ENCODE measurements at places on chromosomes 6 and 20.
A peak's percentile ranks its signal among the peaks of the same experiment; 100 is the strongest.

DNA sequence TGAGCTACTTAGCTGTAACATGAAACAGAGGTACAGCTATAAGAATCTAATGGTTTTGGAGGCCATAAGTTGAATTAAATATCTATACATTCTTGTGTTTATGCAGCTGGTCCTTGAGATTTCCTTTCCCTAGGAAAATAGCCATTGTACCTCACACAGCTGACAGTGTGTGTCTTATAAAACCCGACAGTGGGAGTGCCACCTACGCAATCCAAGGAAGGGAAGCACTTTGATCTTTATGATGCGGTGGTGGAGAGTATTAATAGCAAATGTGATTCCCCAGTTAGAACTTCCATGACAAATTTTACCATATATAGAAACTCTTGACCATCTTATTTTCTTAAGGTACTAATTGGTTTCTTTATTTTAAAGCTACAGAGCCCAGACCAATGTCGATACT, 149.5 kb downstream of the TMEM200A start:
- DNase-seq, result no peak

GRCh38 chr6:170167657-170168159, 123.2 kb downstream of the DLL1 start:
- DNase-seq, result no peak

DNA sequence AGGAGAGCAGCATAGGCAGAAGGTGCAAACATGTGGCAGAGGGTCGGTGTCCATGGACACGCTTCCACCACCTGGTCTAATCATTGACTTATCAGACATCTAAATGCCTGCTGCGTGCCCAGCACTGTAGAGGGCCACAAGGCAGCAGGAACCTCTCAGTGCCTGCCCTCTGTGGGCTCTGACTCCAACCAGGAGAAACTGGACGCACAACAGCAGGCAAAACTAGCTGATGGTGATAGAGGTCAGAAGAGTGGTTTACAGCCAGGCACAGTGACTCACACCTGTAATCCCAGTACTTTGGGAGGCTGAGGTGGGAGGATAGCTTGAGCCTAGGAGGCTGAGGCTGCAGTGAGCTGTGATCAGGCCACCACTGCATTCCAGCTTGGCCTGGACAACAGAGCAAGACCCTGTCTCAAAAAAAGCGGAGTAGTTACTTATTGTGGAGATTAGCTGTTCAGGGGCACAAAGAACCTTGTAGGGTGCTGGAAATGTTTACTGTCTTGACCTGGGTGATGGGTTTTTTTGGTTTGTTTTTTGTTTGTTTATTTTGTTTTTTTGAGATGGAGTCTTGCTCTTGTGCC, 46.5 kb downstream of the PPARD start:
- DNase-seq, result no peak

DNA sequence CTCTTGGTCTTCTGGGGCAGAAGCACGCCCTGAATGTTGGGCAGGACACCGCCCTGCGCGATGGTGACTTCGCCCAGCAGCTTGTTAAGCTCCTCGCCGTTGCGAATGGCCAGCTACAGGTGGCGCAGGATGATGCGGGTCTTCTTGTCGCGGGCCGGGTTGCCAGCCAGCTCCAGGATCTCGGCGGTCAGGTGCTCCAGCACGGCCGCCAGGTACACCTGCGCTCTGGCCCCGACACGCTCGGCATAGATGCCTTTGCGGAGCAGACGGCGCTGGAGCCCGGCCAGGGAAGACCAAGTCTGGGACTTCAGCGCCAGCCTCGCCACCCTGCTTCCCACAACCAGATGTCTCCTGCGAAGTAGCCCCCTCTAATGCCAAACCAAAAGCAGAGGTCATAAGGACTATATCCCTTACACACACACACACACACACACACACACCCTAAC, 8.0 kb upstream of the SLC17A3 start:
- peak; percentile 57 for DNase-seq

GRCh38 chr20:40986774-40987173, 41.8 kb upstream of the TOP1 start:
- no peak for DNase-seq

- DNase-seq, result no peak
These were observed 480.7 kb downstream of the RFPL4B start for GRCh38 chr6:112827793-112828192.

- no peak for DNase-seq
These were observed 199.1 kb downstream of the CENPW start for GRCh38 chr6:126539022-126539421.

DNA sequence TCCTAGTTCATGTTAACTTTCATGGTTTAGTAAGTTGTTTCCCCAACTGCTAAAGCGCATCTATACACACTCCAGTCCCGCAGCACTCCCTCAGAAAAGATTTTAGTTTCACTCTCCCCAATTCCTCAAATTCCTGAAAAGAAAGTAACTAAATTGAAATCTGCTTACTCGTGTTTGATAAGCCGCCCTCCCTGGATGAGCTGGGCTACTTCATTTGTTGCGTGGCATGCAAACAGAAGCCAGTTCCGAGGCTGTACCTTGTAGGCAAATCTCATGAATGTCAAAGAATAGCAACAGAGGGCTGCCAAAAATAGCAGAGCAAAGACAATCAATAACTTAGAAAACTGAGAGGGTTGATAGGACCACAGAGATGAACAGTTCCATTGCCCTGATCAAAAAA, 16.9 kb downstream of the MPC1 start:
- DNase-seq, result no peak

DNA sequence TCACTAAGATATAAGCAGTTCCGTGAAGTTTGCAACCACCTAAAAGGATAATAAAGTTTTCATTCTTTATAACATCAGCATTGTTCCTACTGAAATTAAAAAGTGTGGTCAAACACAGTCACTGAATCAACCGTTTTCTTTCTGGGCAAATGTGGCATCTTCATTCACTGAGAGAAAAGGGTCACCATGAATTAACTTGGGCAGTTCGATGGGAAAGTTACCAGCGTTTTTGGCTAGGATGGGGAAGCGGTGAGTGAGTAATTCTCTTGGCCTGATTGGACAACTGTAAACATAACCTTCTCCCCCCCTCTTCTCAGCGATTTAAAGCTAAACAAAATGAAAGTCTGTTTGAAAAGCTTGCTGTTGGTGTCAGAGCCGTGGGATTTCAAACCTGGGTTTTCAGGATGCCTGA, 181.8 kb downstream of the SASH1 start:
- no peak for DNase-seq

- peak; percentile 22 for DNase-seq
These were observed 651 bp upstream of the TAPBP start for GRCh38 chr6:33314515-33314942.

- peak; percentile 79 for DNase-seq
These were observed 11.5 kb upstream of the CDKN1A start for GRCh38 chr6:36666826-36667591.

DNA sequence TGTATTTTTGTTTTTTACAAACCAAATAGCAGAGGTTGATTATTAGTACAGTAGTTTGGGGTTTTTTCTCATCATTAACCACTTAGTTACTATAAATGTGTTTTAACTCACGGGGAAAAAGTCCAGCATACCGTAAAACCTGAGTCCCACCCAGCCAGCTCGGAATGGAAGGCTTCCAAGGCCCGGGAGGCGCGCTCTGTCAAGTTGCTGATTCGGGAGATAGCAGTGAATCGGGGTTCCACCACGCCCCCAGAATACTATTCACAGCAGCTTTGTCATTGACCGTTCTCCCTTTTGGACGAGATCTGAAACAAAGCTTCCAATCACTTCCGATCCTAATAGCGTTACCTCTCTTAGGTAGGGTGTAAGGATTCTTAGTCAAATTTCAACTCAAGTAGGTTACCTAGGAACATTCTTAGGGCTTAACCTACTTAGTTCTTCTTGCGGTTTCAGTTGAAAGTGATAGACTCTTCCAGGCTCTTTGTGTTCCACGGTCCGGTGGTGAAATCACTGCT, 232.8 kb upstream of the QKI start:
- DNase-seq, result no peak

- peak; percentile 45 for DNase-seq
These were observed 14.3 kb downstream of the KLHL31 start for GRCh38 chr6:53651205-53651763.

- no peak for DNase-seq
These were observed 13.0 kb downstream of the UBE2J1 start for GRCh38 chr6:89339565-89339964.

- no peak for DNase-seq
These were observed 45.8 kb downstream of the QKI start for GRCh38 chr6:163460307-163460782.

GRCh38 chr20:56976336-56976735, 290.1 kb downstream of the BMP7 start:
- no peak for DNase-seq

DNA sequence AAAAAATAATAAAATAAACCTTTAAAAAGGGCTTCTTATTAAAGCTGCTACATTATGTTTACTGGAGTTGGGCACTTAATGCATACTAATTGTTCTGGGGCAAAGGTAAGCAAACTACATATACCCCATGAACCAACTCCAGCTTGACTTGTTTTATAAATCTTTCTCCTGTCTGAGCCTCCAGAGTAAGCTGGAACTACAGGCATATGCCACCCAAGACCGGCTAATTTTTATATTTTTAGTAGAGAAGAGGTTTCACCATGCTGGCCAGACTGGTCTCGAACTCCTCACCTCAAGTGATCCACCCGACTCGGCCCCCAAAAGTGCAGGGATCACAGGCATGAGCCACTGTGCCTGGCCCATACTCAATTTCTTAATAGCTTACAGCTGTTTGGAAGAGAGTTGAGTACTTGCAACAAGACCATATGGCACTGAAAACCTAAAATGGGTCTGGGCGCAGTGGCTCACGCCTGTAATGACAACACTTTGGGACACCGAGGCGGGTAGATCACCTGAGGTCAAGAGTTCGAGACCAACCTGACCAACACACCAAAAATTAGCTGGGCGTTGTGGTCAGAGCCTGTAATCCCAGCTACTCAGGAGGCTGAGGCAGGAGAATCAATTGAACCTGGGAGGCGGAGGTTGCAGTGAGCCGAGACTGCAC, 19.9 kb downstream of the ROMO1 start:
- DNase-seq, result no peak

GRCh38 chr6:1075444-1075843, 236.5 kb upstream of the FOXQ1 start:
- DNase-seq, result no peak

DNA sequence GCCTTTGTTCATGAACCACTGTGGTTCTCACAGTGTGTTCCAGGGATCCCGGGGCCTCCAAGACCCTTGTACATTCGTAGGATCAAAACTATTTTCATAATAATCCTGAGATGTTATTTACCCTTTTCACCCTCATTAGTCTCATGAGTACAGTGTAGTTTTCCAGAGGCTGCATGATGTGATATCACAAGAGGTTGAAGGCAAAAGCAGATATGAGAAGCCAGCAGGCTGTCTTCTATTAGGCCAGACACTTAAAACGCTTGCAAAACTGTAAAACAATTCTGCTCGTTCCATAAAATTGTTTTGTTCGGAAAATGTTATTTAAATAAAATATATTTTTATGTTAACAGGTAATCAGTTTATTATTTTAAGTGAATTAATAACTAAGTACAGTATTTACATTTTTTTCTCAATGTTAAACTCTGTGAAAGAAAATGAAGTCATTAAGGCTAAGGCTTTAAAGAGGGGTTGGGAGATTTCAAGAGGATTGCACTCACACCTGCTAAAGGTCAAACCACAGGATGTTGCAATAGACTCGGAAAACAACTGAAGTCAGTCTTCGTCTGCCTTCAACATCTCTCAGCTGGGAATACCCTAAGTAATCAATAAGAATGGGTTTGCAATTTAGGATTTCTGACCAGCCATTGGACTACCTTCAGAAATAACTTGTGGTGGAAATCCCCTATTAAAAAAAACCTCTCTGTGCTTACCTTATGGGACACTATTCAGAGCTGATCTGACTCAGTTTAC, 474.2 kb downstream of the KIF16B start:
- DNase-seq, result no peak

DNA sequence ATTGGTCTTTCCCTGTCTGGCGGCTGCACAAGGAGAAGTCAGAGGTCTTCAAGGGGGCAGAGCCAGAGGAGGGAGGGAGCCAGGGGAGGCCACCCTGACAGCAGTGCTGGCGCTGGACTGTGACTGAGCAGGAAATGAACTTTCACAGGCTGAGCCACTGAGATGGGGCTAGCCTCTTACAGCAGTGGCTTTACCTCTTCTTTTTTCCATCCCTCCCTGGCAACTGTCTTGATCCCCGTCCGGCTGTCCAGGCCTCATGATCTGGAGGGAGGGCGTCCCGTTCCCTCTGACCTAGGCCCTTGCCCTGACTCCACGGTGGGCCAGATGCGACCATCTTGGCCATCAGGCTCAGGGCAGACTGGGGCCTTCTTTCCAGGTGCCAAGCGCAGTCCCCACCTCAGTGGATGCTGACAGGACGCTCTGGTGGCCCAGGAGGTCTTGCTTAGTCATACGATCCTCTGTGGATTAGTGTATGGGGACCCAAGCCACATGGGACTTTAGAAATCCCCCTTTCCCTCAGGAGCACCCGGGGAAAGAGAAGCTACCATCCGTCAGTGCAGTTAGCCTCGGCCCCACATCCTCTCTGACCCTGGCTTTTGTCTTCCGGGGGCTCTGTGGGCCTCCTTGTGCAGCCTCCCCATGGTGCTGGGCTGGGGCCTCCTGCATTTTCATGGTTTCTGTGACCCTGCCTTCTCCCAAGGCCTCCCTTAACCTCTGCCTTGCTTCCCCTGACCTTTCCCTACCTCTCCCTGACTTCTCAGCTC, 57.4 kb upstream of the CCDC167 start:
- no peak for DNase-seq

DNA sequence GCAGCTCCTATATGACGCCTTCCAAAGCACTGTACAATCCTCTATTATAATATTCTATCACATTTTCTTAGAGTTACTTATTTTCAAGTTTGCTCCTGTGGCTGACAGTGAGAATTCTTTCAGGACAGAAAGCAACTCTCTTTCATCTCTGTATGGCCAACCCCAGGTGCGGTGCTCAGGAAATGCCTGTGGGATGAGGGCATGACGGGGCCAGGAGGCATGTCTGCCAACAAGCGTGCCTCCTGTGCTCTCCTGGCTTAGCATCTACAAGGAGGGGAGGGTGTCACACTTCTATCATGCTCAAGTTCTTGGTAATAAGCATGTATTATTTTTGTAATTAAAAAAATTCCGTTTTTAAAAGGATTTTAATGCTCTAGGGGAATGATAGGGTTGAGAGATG, 11.4 kb downstream of the MRPL14 start:
- no peak for DNase-seq

GRCh38 chr20:11852189-11852588, 65.5 kb upstream of the BTBD3 start:
- DNase-seq, result no peak

- peak; percentile 67 for DNase-seq
These were observed 69.8 kb downstream of the MYB start for GRCh38 chr6:135250751-135251497.

DNA sequence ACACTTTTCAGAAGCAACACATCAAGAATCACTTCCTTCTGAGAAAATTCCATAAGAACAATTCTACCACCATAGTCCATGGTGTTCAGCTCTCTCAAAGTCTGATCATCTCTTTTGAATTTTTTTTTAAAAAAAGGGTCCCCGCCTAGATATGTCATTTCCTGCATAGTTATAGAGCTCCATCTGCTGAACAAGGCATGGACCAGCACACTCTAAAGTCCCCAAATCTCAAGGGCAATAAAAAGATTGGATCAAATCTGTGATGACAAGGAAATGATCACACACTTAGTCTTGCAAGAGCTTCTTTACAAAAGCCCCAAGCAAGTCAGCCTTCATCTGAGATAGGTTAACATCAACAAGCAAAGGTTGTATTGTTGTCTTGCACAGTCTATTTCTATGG, 100.7 kb upstream of the STMND1 start:
- DNase-seq, result no peak

GRCh38 chr6:41651246-41651961, 13.1 kb downstream of the MDFI start:
- no peak for DNase-seq
